Peyer's patch (tissue), 4 donors: ENCODE measurements at places on chromosomes 6 and 20.

- no peak for DNase-seq
These were observed 225.8 kb upstream of the QKI start for GRCh38 chr6:163188746-163189145.

GRCh38 chr6:56032715-56033260 lies 157.4 kb upstream of the BMP5 start:
- DNase-seq = no peak

DNA sequence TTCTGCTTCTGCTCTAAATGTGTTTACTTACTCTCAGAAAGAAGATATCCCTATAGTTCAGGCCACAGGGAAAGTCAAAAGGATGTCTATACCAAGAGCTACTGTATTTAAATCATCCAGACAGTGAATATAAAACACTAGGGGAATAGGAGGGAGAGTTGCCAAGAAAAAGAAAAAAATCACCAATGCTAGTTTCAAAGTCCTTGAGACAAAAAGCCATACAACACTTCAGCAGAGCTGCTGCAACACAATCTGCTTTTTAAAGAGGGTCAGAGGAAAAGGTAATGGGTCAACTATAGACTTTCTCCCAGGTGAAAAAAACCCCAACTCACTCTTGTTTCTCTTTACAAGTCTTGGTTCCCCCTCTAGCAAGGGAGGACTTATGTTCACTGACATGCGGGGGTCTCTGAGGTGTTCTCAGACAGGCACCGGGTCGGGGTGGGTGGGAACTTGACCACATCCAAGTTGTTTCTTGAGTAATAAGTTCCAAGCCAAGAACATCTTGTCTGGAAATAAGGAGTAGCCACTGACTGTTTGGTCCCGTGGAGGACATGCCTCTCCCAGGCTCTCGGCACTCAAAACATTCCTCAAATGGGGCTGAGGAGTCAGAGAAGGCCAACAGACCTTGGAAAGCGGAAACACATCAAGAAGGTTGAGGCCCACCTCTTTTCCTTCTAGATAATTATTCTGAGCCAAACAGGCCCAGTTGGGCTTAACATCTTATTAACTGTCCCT lies 47.7 kb downstream of the GJA10 start:
- no peak for DNase-seq

DNA sequence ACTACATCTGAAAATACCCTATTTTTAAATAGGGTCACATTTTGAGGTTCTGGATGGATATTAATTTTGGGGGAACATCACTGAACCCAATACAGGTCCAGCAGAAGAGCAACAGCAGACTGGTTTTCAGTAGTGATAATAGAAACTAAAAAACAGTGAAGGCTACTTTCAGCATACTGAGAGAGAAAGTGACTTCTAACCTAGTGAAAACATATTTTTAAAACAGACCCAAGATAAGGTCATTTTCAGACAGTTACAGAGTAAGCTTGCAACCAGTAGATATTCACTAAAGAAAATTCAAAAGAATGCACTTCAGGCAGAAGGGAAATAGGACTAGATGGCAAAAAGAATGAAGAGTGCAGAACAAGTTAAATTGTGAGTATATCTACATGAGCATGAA lies 42.0 kb upstream of the TMEM244 start:
- DNase-seq = no peak

DNA sequence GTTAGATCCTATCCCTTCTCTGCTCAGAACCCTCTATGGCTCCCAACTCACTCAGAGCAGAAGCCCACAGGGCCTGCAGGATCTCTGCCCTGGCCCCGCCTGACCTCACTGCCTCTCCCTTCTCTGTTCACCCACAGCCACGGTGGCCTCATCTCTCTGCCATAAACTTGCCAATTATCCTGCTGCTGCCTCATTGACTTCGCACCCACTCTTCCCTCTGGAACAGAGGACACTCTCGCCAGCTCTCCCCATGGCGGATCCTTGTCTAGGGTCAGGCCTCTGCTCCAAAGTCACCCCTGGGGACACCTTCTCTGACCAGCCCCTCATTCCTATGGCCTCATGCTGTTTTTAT lies 86.4 kb downstream of the CEBPB start:
- DNase-seq = no peak

DNA sequence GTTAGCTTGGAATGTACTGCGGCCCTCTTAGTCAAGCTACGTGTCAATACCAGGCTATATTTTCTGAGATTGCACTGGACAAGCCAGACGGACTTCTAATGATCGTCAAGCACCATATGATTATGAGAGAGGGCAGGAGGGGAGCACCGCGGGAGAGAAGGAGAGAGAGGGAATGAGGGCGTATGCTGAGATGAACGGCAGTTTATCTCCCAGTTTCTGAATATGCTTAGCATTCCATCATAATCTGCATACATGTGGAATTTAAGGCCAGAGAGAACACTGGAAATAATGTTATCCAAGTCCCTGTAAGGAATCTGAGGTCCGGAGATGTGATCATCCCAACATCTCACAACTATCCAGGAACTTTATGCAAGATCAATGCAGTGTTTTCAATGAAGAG lies 60.2 kb downstream of the BFSP1 start:
- DNase-seq = no peak

DNA sequence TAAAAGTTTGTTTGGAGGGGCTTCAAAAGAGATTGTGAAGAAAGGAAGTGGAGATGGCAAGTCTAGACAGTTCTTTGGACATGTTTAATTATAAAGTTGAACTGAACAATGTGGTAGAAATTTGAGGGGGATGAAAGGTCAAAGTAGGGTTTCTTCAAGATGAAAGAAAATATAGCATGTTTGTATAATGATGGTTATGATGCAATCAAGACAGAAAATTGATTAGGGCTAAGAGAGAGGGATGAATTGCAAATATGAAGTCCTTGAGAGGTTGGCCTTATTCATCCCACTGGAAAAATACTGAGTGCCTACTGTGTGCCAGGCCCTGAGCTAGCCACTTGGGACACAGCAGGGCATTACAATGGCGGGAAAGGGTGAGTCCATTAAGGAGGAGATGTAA lies 37.6 kb downstream of the NHSL1 start:
- DNase-seq = no peak

DNA sequence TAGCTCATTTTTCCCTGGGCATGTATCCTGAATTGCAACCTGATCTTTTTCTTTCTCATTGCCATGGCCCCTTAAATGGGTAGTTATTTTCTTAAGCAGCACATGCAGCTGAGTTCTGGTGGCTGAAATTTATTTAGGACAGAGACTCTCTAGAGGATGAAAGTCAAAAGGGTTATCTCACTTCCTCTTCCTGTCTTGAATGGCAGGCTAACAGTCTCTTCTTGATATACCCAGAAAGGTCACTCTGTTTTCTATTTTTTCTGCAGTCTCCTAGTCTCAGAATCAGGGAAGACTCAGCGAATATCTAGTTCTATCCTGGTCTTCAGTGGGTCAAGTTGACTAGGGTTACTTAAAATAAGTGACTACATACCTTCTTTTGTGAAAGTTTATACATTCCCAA lies 243.3 kb downstream of the EPHA7 start:
- DNase-seq = no peak

GRCh38 chr6:89807581-89807980 lies 12.0 kb downstream of the MDN1 start:
- no peak for DNase-seq

DNA sequence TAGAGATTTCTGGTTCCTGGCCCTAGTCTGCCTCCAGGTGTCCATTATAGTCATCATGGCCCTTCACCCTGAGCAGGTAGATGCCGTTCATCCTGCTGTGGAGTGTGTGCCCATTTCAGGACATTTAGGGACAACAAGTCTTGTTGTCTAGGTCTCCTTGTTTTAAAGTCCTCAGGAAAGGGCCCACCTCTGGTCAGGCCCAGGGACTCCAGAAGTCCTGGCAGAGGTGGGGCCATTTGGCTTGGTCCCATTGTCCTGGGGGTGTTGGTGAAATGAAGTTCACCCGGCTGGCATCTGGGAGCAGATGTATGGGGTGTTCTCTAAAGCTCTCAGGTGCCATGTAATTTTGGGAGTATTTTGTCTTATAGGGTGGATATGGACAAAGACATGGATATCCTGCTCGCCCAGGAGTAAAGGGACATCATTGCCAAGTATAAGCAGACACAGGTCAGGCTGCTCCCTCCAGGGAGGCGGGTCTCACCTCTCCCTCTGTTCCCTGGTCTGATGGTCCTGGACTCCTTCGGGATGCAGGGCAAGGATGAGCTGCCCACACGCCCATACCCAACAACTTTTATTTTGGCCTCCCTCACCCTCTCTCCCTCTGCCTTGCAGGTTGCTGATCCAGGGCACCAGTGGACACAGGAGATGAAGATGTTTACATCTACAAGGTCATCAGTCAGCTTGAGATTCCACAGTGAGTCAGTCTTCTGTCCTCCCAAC lies 31.7 kb upstream of the MAS1L start:
- no peak for DNase-seq

DNA sequence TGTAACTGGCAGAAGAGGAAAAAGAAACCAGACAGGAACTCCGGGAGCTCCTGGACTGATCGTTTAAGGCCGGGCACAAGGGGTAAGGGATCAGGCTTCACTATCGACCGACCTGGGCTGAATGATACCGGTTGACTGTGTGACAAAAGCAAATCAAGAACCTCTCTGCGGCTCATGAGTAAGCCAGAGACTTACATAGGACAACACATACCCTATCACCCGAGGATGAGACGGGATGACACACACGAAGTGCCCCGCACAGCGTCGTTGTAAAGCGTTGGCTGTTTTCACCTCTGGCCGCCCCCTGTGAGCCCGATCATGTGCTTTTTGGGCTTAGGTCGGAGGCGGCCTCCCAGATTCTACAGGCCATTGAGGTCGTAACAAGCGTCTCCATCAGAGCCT lies 695 bp upstream of the TGIF2 start:
- DNase-seq = peak; percentile 39

DNA sequence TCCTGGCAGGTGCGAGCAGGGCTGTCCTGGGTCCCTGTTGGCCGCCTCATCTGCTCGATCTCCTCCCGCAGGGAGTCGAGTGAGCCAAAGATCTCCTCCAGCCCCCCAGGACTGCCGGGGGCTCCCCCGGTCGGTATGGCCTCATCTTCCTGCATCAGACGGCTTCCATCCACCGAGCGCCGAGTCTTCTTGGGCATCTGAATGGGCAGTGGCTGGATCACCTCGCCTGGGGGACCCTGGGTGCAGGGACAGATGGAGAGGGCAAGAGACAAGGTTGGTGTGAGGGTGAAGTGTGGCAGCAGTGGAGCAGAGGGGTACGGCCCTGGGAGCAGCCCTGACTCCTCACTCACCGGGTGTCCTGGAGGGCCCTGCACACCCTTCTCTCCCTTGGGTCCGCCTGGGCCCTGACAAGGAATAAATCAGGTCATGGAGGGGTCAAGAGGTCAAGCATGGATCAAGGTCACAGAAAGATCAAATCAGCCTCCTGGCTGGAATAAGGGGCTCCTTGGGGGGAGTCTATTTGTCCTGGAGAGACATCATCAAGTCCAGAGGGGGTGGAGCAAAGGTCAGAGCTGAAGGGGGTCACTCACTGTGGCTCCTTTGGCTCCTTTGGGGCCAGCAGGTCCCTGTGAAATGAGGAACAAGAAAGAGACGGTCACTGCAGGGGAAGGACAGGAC lies 26.5 kb downstream of the COL11A2 start:
- no peak for DNase-seq

- DNase-seq = no peak
These were observed 15.4 kb downstream of the C6orf141 start for GRCh38 chr6:49565855-49566254.

- DNase-seq = no peak
These were observed 81.1 kb downstream of the RIMS1 start for GRCh38 chr6:71967436-71967835.

- no peak for DNase-seq
These were observed 135.4 kb downstream of the SMOC2 start for GRCh38 chr6:168576388-168576787.

DNA sequence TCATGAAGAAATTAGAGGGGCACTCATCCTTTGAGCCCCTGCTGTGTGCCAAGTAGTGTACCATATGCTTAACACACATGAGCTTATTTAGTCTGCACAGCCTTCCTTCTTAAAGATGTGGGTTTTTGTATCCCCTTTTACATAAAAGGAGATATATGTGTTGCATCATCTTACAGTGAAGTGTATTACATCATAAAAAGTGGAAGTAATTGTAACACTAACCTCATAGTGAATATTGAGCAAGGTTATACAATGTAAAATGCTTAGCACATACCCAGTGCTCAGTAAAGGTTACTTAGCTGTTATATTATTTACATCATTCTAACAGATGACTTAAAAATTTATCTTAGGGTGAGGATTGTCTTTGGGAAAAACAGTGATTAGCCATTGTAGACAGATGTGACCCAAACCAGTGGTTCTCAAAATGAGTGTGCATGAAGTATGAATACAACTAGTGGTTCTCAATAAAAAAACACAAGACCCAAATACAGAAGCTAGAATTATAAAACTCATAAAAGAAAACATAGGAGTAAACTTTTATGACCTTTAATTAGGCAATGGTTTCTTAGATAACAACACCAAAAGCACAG lies 3.8 kb upstream of the PIGU start:
- DNase-seq = no peak

- DNase-seq = no peak
These were observed 94.7 kb upstream of the NFATC2 start for GRCh38 chr20:51637241-51637640.

DNA sequence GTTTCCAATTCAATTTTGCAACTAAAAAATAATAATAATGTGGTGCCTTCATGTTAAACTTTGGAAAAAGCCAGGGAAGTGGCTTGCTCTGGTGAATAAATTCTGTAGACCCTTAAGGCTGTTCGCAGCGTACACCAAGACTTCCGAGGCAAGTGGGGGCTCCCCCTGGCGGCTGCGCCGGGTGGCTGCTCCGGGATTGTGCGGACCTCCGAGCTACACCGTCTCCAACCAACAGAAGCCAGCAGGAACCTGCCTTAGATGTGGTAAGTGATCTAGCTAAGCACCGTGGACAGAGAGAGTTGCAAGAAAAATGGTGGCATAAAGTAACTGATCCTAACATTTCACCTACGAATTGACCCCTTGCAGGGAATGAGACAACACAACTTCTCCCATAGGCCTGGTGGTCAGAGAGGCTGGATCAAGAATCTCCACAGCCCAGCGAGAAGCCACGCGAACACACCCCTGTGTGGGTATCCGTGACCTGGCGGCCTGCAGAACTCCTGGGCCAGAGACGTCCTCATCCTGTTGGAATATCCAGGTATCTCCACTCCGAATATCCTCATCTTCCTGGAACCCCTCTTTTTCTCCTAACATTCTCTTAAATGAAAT lies 69.6 kb downstream of the TBXT start:
- peak; percentile 27 for DNase-seq

- DNase-seq = peak; percentile 25
These were observed 22.2 kb downstream of the SAMHD1 start for GRCh38 chr20:36929290-36929689.

GRCh38 chr20:9476174-9476573 lies 38.2 kb upstream of the LAMP5 start:
- DNase-seq = no peak

DNA sequence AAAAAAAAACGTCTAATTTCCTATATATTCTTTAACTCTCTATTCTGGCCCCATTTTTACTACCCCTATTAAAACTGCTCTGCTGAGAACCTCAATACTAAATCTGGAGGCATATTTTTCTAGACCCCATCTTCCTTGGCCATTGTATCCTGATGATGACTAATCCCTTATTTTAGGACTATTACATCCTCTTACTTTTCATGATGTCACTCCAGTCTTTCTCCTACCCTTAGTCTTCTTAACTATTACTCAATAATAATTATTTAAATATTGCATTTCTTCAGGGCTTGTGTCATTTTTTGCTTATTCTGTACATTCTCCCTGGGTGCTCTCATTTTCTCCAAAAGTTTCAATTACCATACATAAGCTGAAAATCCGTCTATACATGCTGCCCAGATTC lies 6.4 kb downstream of the FBXO30 start:
- DNase-seq = no peak
